CD4-positive, alpha-beta T cell treated with Interleukin-17A for 4 hours (primary cell): ENCODE measurements at places on chromosomes 5 and 9.

- no peak for DNase-seq
Measured at GRCh38 chr9:133101356-133102189, 19.5 kb downstream of the RALGDS start.

DNA sequence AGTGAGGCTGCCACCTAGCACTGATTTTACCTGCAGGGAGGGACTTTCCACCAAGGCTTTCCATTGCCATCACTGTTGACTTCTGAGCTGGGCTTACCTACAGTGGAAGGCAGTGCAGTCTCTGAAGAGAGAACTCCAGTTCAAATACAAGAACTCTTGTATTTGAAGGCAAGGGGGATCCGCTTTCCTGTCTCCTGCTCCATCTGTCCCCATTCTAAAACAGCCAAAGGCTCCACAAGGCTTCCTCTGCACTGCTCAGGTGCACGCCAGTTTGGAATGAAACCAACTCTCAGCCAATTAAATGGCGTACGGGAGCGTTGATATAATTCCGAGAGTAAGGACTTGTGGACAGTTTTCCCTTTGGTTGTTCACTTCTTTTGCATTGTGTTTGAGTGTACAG is 66.0 kb upstream of the CXCL14 start:
- DNase-seq: no peak

- no peak for DNase-seq
Measured at GRCh38 chr5:31500256-31500655, 31.6 kb downstream of the DROSHA start.

GRCh38 chr9:5440426-5440825 is 2.7 kb upstream of the PLGRKT start:
- no peak for DNase-seq

DNA sequence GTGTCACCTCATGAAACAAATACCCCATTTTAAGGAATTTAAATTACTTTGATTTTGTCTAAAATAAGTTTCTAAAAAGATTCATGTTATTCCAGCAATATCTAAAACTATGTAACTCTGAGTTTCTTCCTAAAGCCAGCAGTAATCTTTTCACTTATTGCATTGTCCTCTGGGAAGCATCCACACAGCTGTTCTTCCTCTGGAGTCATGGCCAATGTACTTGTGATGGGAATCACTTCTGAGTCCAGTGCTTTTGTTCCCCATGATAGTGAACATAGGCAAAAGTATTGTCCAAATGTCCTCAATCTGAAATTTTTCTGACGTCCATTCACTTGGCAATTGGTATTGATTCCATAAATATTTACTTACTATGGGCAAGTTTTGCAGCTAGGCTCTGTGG is 125.0 kb downstream of the STARD4 start:
- no peak for DNase-seq

DNA sequence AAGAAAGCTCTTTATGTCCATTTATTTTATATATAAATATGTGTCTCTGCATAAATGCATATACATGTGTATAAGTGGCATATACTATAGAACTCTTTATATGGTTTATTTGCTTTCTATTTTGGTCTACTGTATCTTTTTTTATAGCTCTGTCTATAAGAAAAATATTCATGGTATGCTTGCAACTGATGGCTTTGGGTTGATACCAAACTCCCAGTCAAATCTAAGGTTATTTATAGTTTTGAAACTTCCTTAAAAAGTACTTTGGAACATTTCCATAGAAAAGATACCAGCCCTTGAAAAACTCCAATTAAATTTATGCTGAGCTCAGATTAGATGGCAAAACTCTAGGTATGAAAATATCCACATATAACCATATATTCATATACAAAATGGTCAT is 120.0 kb upstream of the KLF9 start:
- no peak for DNase-seq

GRCh38 chr9:36997414-36997813 is 36.7 kb downstream of the PAX5 start:
- DNase-seq: no peak

DNA sequence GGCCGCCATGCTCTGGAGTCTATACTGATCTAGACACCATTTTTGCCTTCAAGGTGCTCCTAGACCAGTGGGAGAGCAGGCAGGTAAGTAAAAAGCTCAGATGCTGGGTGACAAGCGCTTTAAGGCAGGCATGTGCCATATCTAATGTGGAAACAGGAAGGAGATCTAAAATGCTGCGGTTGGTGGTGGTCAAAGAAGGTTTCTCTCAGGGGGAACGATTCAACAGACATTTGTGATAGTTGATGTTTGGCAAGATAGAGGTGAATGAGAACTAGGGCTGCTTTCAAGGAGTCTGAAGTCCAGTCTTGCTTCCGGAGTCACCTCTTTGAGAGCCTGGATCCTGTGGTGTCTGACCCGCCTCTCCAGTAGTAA is 146.2 kb upstream of the KLF4 start:
- DNase-seq: no peak
